ENCODE measurements at places on chromosomes 16 and 17. TPM values are rescaled to one million over a fixed set of nuclear protein-coding genes. Genes with fewer than 3 reads are reported as not detected.

GP1BA gene
- total RNA-seq, result not detected

GNPTG gene
- total RNA-seq, result 43.7 TPM

OR3A3 gene
- not detected for total RNA-seq

GPR139 gene
- not detected for total RNA-seq

ZG16 gene
- total RNA-seq, result not detected

TNK1 gene
- 0.47 TPM for total RNA-seq

GSDMA gene
- total RNA-seq, result not detected

SULT1A1 gene
- total RNA-seq, result 47.4 TPM

MYH1 gene
- total RNA-seq, result not detected

HIGD1B gene
- not detected for total RNA-seq

KRT32 gene
- total RNA-seq, result not detected

STX8 gene
- 79.4 TPM for total RNA-seq

KRTAP1-5 gene
- total RNA-seq, result not detected

CCL1 gene
- not detected for total RNA-seq

APOBR gene
- total RNA-seq, result not detected

OTOA gene
- total RNA-seq, result not detected

LGALS9B gene
- not detected for total RNA-seq

SRL gene
- 0.68 TPM for total RNA-seq

SRSF1 gene
- 63.1 TPM for total RNA-seq

SLC16A13 gene
- 0.17 TPM for total RNA-seq

OSBPL7 gene
- total RNA-seq, result 6.4 TPM

CES1 gene
- 0.82 TPM for total RNA-seq

SDR42E1 gene
- total RNA-seq, result under 0.01 TPM

SLC5A11 gene
- total RNA-seq, result not detected

CSH1 gene
- not detected for total RNA-seq

NTN1 gene
- total RNA-seq, result 0.23 TPM

IKZF3 gene
- not detected for total RNA-seq

MPP3 gene
- 4.3 TPM for total RNA-seq

TP53TG3F gene
- total RNA-seq, result not detected

CD79B gene
- total RNA-seq, result not detected

GHDC gene
- total RNA-seq, result 11.7 TPM
